ENCODE measurements at places on chromosomes 5 and 9.

DNA sequence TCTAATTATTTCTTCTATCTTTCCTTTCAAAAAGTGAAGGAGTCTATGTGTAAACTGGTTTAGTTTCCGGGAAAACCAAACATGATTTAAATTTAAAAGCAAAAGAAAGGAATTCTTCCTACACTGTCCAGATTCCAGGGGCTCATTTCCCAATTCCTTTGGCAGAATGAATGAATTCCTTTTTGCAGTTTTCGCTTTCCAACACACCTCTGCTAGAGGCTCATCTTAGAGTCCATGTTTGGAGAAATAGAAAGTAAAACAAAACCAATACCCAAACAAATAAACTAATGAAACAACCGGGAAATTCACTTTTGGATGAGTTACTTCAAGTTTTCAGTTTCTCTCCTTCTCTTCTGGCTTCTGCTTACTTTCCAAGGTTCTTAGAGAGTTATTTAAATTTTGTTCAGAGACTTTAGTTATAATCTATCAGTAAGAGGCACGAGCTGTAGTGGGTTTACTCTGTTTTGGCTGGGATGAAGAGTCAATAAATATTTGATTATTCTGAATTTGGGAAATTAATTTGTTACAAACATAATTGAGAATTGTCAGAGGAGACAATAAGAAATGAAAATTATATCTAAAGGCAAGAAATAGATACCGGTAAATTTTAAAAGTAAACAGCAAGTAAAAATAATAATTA lies 365.0 kb upstream of the CDH9 start:
- DNase-seq: no peak

- DNase-seq: no peak
Observed at GRCh38 chr5:93154535-93154934, 426.5 kb downstream of the NR2F1-AS1 start.

GRCh38 chr9:27528886-27529315 lies 713 bp downstream of the MOB3B start:
- DNase-seq: peak; percentile 57

DNA sequence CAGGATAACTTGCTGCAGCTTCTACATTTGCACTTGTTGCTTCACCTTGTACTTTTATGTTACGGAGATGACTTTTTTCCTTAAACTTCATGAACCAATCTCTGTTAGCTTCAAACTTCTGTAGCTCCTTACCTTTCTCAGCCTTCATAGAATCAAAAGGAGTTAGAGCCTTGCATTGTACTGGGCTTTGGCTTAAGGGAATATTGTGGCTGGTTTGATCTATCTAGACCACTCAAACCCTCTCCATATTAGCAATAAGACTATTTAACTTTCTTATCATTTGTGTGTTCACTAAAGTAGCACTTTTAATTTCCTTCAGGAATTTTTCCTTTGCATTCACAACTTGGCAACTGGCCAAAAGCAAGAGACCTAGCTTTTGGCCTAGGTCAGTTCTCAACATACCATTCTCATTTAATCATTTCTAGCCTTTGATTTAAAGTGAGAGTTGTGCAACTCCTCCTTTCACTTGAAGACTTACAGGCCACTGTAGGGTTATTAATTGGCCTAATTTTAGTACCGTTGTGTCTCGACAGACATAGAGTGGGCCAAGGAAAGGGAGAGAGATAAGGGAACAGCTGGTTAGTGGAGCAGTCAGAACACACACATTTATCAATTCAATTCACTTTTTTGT lies 63.7 kb downstream of the SHOC1 start:
- no peak for DNase-seq

GRCh38 chr9:95459851-95460517 lies 56.8 kb downstream of the PTCH1 start:
- no peak for DNase-seq

DNA sequence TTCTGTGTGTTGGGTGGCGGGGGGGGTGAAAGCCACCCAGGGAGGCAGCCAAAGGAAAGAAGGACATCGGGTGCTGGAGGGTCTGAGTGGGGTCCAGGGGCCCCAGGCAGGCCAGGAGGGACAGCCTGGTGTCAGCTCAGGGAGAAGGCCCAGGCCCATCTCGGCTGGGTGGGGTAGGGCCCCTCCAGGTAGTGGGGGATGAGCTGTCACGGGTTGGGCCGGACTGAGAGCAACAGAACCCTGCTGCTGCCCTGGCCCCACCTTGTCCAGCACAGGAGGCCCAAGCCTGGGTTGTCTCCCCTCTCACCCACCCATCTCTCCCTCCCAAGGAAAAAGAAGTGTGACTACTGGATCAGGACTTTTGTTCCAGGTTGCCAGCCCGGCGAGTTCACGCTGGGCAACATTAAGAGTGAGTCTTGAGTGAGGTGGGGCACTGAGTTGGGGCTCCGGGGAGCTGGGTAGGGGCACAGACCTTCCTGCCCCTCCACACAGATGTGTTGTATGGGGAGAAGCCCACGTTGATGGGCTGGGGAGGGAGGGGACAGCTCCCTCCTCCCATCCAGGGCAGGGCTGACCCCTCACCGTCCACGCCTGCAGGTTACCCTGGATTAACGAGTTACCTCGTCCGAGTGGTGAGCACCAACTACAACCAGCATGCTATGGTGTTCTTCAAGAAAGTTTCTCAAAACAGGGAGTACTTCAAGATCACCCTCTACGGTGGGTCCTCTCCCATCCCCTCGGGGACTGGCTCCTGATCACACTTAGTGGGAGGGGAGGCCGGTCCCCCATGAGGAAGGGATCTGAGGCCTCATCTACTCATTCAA lies 2.3 kb downstream of the LCN2 start:
- no peak for DNase-seq

DNA sequence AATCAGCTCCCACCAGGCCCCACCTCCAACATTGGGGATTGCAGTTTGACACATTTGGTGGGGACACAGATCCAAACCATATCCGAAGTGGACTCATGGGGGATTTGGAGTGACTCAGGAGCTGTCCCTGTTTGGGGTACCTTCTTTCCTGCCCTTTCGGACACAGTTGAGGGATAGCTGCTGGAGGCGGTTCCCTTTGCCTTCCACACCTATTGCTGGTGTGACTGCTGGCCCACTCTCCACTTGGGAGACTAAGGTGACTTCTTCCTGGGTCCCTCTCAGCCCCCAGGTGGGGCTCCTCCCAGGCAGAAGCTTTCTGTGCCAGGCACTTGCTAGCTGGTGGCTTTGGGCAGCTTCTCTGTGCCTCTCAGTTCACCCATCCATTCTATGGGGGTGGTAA lies 26.6 kb downstream of the LAMC3 start:
- DNase-seq: no peak

GRCh38 chr9:17462869-17463464 lies 115.9 kb upstream of the SH3GL2 start:
- DNase-seq: peak; percentile 10

DNA sequence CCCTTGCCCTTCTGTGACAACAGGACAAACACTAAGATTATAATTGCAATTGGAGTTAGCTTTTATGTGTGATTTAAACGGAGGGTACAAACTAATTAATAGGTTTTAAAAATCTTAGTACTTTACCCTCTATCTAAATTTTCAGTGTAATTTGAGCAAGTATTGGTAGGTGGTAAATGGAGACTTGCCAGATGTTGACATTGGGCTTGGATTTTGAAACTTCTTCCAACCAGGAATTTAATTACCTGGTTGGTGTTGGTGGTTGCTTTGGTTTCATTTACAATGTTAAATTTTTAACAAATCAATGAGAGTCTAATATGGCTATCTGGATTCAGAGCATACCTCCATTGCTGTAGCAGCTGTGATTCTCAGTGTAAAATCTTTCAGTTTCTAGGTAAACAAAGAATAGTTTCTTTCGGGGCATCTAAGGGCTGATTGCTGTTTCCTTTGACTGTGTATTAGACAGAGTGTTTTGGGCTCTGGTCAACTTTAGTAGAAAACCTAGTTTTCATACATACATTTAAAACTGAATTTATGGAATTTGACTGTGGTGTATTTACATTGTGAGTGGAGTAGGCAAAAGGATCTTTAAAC lies 1.9 kb downstream of the DAPK1 start:
- no peak for DNase-seq

DNA sequence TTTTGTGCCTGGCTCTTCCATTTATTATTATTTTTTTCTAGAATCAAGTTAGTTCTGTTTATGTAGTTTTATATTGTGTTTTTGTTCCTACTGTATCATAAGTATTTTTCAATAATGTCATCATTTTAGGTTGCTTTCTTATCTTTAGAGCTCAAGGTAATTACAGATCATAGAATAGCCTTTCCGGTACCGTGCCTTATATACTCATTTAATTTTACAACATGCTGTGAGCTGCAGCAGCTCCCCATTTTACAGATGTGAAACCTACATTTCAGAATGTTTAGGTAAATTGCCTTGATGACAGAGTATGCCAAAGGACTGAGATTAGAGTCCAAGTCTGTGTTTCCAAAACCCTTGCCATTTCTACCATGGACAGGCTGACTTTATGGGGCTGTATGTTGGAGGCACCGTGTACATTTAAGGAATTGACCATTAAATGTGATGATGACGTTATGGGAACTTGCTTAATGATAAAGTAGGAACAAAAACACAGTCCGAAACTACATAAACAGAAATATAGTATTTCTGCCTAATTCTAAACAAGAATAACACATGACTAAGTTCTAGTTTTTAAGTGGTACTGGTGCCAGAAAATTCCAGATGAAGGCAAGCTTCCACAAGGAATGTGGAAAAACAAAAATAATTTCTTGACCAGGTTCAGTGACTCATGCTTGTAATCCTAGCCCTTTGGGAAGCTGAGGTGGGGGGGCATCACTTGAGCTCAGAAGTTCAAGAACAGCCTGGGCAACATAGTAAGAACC lies 97.7 kb downstream of the IQGAP2 start:
- DNase-seq: no peak

- no peak for DNase-seq
Observed at GRCh38 chr5:125054146-125054545, 307.7 kb upstream of the ZNF608 start.

- DNase-seq: no peak
Observed at GRCh38 chr5:155049569-155050383, 36.2 kb downstream of the KIF4B start.

DNA sequence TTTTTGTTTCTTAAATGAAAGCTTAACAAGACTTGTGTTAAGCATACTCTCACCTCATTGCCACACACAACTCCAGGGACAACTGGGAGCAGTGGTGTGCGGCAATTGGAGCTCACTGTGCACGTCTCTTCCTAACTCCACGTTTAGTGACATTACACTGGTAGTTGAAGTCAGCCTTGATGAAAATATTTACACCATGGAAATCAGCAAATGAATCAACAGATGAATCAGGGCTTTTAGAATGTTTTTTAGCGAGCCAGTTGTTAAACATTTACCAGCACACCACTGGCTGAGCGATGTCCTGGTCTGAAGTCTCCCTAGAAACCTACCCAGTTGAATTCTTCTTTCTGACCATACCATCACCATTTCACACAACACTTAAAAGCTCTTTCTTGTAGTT lies 67.3 kb downstream of the KLHL3 start:
- DNase-seq: no peak

- no peak for DNase-seq
Observed at GRCh38 chr9:106503759-106504158, 359.2 kb upstream of the ZNF462 start.

DNA sequence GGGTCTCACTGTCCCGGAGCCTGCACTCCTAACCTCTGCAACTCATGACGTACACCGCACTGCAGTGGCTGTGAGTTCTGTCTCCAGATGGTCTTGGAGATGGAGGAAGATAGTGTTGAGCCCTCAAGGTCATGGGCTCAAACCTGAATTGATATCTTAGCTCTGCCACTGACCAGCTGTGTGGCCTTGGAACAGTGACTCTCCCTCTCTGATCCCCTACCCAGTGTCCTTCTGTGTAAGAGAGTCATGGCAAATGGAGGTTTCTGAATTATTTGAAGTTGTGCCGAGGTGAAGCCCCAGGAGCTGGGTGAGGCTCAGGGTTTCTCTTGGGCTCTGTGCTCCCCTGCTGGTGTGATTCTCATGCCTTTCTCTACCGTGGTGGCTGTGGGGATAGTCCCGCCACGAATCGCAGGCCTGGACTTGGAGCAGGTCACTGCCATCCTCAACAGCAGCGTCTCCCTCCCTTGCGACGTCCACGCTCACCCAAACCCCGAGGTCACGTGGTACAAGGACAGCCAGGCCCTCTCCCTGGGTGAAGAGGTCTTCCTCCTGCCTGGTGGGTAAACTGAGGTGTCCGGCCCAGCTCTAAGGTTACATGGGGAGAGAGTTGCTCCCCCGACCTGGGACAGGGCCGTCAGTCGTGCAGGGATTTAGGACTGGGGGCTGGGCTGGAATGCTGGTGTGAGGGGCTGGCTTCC lies 60.6 kb upstream of the ASS1 start:
- DNase-seq: no peak

DNA sequence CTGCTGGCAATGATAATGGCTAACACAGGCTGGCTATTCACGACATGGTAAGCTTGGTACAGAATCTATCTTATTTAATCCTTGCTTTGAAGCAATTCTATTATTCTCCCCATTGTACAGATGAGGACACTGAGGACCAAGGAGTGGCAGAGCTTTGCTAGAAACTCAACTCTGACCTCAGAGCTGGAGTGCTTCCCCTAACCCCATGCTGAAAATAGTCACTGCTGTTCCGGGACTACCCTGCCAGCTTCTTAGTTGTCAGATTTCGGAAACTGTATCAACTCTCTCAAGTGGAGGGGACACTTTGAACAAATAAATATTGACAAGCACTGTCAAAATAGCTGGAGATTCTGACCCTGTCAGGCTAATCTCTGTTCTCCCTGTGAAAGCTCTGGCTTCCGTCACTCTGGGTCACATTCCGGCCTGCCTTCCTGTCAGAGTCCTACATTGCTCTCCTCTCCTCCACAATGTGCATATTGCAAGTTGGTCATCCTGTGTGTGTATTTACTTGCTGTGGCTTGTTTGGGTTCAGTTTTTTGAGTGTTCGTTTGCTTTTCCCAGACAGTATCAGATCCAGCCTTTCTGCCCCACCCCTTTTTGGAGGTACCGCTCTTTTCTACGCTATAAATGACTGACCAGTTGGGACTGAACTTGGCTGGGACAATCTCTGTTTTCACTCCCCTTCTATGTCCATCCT lies 134.3 kb upstream of the MAP1B start:
- no peak for DNase-seq

DNA sequence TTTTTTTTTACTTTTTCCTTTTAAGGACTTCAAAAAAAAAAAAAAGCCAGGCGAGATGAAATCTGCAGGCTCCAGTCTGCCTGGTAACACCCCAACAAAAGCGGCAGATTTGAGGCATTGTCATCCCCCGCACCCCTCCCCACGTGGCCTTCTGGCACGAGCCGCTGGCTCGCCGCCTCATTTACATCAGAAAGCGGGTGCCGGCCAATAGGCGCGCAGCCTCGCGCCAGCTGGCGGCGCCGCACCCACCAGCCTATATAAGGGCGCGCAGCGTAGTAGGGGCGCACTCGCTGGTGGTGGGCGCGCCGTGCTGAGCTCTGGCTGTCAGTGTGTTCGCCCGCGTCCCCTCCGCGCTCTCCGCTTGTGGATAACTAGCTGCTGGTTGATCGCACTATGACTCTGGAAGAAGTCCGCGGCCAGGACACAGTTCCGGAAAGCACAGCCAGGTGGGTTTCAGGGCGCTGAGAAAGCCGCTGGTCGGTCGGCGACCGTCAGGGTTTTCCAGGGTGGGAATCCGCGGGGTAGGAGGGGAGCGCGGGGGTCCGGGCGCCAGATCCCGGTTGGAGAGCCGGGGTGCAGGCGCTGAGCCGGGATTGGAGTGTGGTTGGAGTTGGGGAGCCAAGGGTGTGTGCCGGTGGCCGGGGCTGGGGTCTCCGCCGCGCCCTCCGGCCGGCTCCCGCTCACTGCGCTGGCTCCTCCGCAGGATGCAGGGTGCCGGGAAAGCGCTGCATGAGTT lies at the start of gene GADD45G:
Gene GADD45G, plus strand, starts transcription at position 284 of the 736 bp plus-strand sequence. Its CDS starts 110 bp downstream, at position 394.
- peak; percentile 87 for DNase-seq

- no peak for DNase-seq
Observed at GRCh38 chr9:550333-550732, 291.2 kb upstream of the DMRT1 start.

Measured in germinal center (tissue), 1 donor.